ENCODE measurements at places on chromosomes 5 and 9. TPM values are rescaled to one million over a fixed set of nuclear protein-coding genes. Genes with fewer than 3 reads are reported as not detected.

The IL9 gene
- not detected for total RNA-seq

The PHYHD1 gene
- 17.8 TPM for total RNA-seq

The DPH7 gene
- 38.9 TPM for total RNA-seq

The FAT2 gene
- total RNA-seq = 0.58 TPM

The SPINK6 gene
- not detected for total RNA-seq

The TBC1D9B gene
- total RNA-seq = 79.6 TPM

The CDH6 gene
- total RNA-seq = 66.2 TPM

The TERT gene
- total RNA-seq = 0.21 TPM

The SIT1 gene
- total RNA-seq = not detected

The BARHL1 gene
- total RNA-seq = not detected

The IRGM gene
- not detected for total RNA-seq

The CHSY3 gene
- 1.7 TPM for total RNA-seq

The LCP2 gene
- 0.07 TPM for total RNA-seq

The KCNV2 gene
- not detected for total RNA-seq

The PCDHB6 gene
- 0.67 TPM for total RNA-seq
